ENCODE measurements at places on chromosomes 7 and 10. TPM values are rescaled to one million over a fixed set of nuclear protein-coding genes. Genes with fewer than 3 reads are reported as not detected.
A peak's percentile ranks its signal among the peaks of the same experiment; 100 is the strongest.

- no peak overlapping the region for H3K27ac ChIP-seq
- no peak overlapping the region for H3K4me3 ChIP-seq
- H3K4me1 ChIP-seq: no peaks in the 10 kb centered on the region
Measured at GRCh38 chr7:48025624-48026023, 3.3 kb downstream of the SUN3 start.

- no peaks in the 10 kb centered on the region for H3K36me3 ChIP-seq
- no peaks in the 10 kb centered on the region for H3K27me3 ChIP-seq
- H3K27ac ChIP-seq: no peak overlapping the region
- no peak overlapping the region for H3K4me3 ChIP-seq
Measured at GRCh38 chr10:7795605-7796004, 7.6 kb downstream of the ATP5F1C start.

GRCh38 chr7:138478499-138478908, 18.4 kb downstream of the TRIM24 start:
- H3K4me1 ChIP-seq: peaks cover 24% of the 10 kb centered on the region
- no peak overlapping the region for H3K4me3 ChIP-seq
- no peaks in the 10 kb centered on the region for H3K27me3 ChIP-seq
- DNase-seq: no peak
- peak overlapping the region; percentile 7 for H3K27ac ChIP-seq

DNA sequence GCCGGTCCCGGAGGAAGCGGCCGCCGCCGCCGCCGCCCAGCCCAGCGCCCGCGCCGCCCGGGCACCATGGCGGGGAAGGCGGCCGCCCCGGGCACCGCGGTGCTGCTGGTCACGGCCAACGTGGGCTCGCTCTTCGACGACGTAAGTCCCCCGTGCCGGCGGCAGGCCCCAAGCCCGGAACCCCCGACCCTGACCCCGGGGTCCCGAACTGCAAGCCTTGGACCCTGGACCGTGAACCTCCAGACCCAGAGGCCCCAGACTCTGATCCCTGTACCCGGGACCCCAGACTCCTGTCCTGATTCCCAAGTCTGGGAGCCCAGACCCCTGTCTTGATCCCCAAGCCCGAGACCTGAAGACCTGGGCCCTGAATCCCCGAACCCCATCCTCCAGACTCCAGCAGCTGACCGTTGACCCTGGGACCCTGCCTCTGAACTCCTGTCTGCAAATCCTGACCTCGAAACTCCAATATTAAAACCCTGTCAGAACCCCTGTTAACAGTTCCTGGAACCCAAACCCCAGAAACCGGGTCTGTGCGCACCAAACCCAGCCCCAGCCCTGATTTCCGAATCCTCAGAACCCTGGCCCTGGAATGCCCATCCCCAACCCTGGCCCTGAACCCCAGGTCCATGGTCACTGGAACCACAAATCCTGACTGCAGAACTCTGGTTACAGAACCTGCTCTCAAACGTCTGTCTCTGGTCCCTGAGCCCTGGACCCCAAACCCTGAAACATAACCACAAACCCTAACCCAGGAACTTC, 623 bp downstream of the INPP5A start:
- H3K27ac ChIP-seq: no peak overlapping the region
- H3K4me3 ChIP-seq: peak overlapping the region; percentile 76
- H3K27me3 ChIP-seq: peaks cover 9% of the 10 kb centered on the region
- H3K36me3 ChIP-seq: no peaks in the 10 kb centered on the region
- H3K4me1 ChIP-seq: peaks cover 30% of the 10 kb centered on the region
- no peak for DNase-seq

LIPN gene
- not detected for total RNA-seq

PHKG1 gene
- total RNA-seq: not detected

GIMAP6 gene
- not detected for total RNA-seq

CACNB2 gene
- total RNA-seq: 3.4 TPM

SFTPA1 gene
- total RNA-seq: not detected

CTTNBP2 gene
- 17.4 TPM for total RNA-seq

CCL24 gene
- not detected for total RNA-seq

FAM13C gene
- 3.1 TPM for total RNA-seq

ATOH7 gene
- total RNA-seq: 0.93 TPM
